ENCODE measurements at places on chromosomes 11 and 22.

DNA sequence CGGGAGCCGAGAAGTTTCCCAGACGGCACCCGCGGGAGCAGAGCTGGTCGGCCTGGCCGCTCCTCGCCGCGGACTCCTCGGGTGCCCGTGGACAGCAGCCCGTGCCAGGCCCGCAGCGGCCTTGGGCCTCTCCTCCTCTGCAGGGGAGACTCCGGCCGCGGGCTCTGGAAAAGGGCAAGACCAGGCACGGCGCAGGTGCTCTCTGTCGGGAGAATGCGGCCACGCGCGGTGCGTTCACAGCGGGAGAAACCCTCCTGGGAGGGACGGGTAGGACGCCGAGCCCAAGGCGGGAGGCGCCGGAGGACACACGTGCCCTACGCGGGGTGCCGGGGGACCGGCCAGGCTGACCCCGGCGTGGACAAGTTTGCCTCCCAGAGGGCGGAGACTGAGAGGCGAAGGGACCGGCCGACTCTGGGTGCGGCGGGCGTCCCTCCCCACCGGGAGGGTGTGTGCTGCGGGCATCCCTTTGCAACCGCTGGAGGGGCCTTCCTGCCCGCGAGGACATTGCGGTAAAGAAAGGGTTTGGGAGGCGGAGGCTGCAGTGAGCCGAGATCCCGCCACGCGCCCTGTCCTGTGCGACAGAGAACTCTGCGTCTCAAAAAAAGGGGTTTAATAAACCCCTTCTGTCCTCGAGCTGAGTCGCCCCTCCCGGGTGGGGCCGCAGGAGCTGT lies 2.3 kb downstream of the IFITM1 start:
- peak overlapping the region; percentile 89 for H3K4me3 ChIP-seq
- H3K27ac ChIP-seq, result peak overlapping the region; percentile 98
- H3K27me3 ChIP-seq, result no peaks in the 10 kb centered on the region
- H3K4me1 ChIP-seq, result peaks cover 62% of the 10 kb centered on the region
- peaks cover 48% of the 10 kb centered on the region for H3K36me3 ChIP-seq

- peaks cover 6% of the 10 kb centered on the region for H3K4me1 ChIP-seq
- H3K4me3 ChIP-seq, result no peak overlapping the region
- peaks cover 2% of the 10 kb centered on the region for H3K36me3 ChIP-seq
- peak overlapping the region; percentile 25 for H3K27ac ChIP-seq
- H3K27me3 ChIP-seq, result no peaks in the 10 kb centered on the region
Observed at GRCh38 chr22:44091021-44091721, 67.1 kb downstream of the PARVB start.

DNA sequence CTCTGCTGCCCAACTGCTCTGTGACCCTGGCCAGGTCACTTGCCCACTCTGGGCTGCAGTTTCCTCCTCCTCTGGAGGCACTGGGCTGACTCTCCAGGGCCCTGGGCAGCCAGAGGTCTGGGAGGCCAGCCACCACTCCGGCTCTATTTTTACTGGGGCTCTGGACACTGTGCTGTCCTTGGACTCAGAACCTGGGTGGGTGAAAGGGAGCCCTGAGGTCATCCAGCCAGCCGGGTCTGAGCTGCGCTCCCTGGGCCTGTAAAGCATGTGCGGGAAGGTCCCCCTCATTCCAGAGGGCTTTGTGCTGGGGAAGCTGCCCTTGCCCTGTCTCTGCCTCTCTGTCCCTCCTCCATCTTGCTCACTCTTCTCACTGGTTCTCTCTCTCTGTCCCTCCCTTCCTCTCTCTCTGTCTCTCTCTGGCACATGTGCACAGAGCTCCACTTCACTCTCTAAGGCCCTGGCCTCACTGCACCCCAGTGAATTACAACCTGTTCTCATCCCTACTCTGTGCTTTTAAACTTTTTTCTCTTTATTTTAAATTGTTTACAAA lies 24.6 kb downstream of the MB start:
- no peaks in the 10 kb centered on the region for H3K36me3 ChIP-seq
- H3K4me1 ChIP-seq, result no peaks in the 10 kb centered on the region
- no peak overlapping the region for H3K4me3 ChIP-seq

GRCh38 chr22:48520884-48521588 lies 1306.6 kb downstream of the BRD1 start:
- no peak overlapping the region for H3K27ac ChIP-seq
- no peaks in the 10 kb centered on the region for H3K36me3 ChIP-seq
- no peak overlapping the region for H3K4me3 ChIP-seq
- H3K4me1 ChIP-seq, result no peaks in the 10 kb centered on the region
- H3K27me3 ChIP-seq, result peaks cover 26% of the 10 kb centered on the region

DNA sequence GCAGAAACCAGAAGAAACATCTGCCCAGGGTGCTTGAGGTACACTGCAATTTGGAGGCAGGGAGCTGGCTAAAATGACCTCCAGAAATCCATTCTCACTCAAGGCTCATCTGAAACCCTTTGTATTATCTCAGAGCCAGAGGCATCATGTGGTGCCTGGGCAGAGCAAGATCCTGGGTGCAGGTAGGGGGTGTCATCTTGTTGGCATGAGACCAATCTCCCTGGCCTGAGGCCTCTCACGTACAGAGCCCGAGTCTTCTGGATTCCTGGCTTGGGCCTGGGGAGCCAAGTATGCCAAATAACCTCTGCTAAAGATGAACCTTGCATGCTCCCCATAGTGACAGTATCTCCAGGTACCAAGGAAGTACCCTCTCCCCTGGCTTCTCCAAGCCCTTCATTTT lies 2.4 kb downstream of the LMO1 start:
- DNase-seq, result no peak
- no peak overlapping the region for H3K4me3 ChIP-seq
- peaks cover 13% of the 10 kb centered on the region for H3K4me1 ChIP-seq

DNA sequence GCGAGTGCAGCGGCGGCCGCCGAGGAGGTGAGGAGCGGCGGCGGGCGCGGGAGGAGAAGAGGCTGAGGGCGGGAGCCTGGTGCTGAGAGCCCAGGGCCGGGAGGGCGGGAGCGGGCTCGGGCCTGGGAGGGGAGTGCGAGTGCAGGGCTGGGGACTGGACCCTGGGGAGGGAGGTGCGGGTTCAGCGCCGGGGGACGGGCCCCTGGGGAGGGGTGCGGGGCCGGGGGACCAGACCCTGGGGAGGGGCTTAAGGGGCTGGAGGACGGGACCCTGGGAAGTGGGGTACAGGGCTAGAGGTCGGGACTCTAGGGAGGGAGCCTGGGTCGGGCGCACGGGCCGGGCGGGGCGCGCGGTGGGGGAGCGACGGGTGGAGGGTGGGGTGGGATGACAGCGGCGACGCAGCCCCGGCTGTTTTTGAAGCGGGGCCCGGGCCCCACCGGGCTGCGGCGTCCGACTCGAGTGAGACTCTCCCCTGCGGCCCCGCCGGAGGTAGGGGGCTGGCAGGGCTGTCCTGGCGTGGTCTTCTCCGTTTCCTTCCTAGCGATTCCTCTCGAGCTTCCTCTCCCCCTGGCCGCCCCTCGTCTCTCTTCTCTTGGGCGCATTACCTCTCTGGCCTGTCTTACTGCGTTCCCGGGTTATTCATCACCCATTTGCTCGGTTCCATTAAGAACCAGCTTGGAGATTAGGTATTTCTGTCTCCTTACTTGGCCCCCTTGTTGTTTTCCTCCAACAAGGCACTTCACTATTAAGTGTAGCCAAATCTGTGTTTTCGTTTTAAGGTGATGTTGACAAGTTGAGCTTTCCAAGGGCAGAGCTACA lies 754 bp downstream of the NUP50 start:
- H3K4me3 ChIP-seq, result peak overlapping the region; percentile 92
- peaks cover 45% of the 10 kb centered on the region for H3K4me1 ChIP-seq
- peak overlapping the region; percentile 92 for H3K27ac ChIP-seq
- no peak for DNase-seq
- peaks cover 38% of the 10 kb centered on the region for H3K36me3 ChIP-seq

GRCh38 chr22:25702040-25702439 lies 39.9 kb upstream of the MYO18B start:
- H3K4me1 ChIP-seq, result no peaks in the 10 kb centered on the region
- H3K27ac ChIP-seq, result no peak overlapping the region
- no peak overlapping the region for H3K4me3 ChIP-seq
- no peak for DNase-seq

DNA sequence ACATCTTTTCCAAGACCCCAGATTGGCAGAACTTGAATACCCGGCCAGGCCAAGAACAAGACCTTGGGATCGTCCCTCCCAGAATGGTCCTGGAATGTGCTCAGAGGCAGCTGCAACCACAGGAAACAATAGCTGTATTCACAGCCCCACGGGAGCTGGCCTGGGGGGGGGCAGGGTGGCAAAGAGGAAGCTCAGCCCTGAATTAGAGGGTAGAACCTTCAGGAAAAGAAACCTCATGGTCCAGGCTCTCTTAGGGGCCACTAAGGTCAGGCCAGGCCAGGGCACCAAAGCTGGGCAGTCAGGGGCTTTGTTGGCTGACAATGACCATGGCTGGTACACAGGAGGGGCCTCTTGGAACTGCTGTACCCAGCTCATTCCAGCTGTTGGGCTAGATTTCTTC lies 17.3 kb downstream of the RPL27A start:
- H3K4me1 ChIP-seq, result peaks cover 4% of the 10 kb centered on the region
- DNase-seq, result no peak
- no peak overlapping the region for H3K27ac ChIP-seq
- H3K4me3 ChIP-seq, result no peak overlapping the region
- H3K36me3 ChIP-seq, result no peaks in the 10 kb centered on the region

DNA sequence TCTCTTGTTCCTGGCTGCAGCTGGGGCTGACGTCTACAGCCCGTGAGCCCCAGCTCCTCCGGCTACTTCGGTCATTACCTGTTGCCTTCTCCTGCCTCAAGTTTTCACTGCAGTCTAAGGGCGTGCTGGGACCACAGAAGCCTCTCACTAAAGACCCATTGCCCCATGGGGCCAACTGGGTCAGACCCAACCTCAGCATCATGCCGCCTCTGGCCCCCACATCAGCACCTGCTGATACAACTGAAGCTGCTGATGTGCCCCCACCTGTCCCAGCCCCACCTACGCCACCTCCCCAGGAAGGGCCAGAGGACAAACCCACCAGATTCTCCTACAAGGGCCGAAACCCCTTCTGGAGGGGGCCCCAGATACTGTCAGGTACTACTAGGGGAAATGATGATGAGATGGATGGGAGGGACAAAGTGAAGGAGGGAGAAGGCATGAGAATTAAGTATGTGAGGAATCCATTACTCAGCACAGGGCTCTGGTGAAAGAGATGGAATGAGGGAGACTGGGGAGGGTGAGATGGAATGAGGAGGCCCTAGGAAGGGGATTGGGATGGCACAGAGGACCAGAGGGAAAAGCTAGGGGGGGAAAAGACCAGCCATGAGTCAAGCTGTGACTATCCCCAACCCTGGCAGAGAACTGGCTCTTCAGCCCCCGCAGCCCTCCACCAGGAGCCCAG lies 5.1 kb downstream of the C11orf42 start:
- no peak overlapping the region for H3K4me3 ChIP-seq
- peaks cover 6% of the 10 kb centered on the region for H3K4me1 ChIP-seq
- H3K27ac ChIP-seq, result no peak overlapping the region
- no peak for DNase-seq
- peaks cover 17% of the 10 kb centered on the region for H3K36me3 ChIP-seq
- H3K27me3 ChIP-seq, result no peaks in the 10 kb centered on the region

DNA sequence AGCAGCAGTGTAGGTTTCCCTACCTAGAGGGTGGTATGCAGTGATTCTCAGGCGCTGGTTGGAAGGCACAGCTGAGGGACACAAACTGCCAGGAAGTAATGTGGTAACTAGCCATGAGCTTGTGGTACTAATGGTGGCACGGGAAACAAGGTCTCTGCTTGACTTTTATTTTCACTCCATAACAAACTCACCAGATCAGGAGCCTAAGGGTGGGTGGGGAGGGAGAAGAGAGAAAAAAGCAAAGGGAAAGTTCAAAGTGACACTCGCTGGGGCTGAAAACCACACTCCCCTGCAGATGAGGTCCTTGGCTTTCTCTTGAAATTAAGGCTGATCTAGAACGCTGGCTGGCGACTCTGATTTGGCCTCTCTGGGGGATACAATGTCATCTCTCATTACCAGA lies 22.0 kb downstream of the TRAF6 start:
- H3K27me3 ChIP-seq, result no peaks in the 10 kb centered on the region
- DNase-seq, result no peak
- H3K4me3 ChIP-seq, result peak overlapping the region; percentile 41
- peak overlapping the region; percentile 73 for H3K27ac ChIP-seq

GRCh38 chr11:65958774-65959420 lies 2.6 kb upstream of the SART1 start:
- H3K4me3 ChIP-seq, result no peak overlapping the region
- H3K36me3 ChIP-seq, result peaks cover 10% of the 10 kb centered on the region
- no peak for DNase-seq
- H3K27me3 ChIP-seq, result no peaks in the 10 kb centered on the region

- peaks cover 32% of the 10 kb centered on the region for H3K27me3 ChIP-seq
- no peaks in the 10 kb centered on the region for H3K4me1 ChIP-seq
Observed at GRCh38 chr11:120314861-120315260, 10.2 kb upstream of the TLCD5 start.

GRCh38 chr11:14029971-14030920 lies 67.7 kb downstream of the SPON1 start:
- no peak overlapping the region for H3K27ac ChIP-seq
- H3K4me1 ChIP-seq, result no peaks in the 10 kb centered on the region
- H3K36me3 ChIP-seq, result peaks cover 6% of the 10 kb centered on the region
- no peak overlapping the region for H3K4me3 ChIP-seq
- no peak for DNase-seq

- H3K4me3 ChIP-seq, result no peak overlapping the region
- H3K36me3 ChIP-seq, result no peaks in the 10 kb centered on the region
- no peak for DNase-seq
Observed at GRCh38 chr11:100940111-100940510, 189.5 kb downstream of the PGR start.

GRCh38 chr22:24060375-24060788 lies 49.3 kb downstream of the CABIN1 start:
- peaks cover 22% of the 10 kb centered on the region for H3K4me1 ChIP-seq
- DNase-seq, result no peak
- H3K27ac ChIP-seq, result peak overlapping the region; percentile 60

GRCh38 chr11:62600367-62601121 lies 1.1 kb downstream of the MTA2 start:
- H3K36me3 ChIP-seq, result peaks cover 53% of the 10 kb centered on the region
- H3K27ac ChIP-seq, result peak overlapping the region; percentile 89
- no peaks in the 10 kb centered on the region for H3K27me3 ChIP-seq
- peak overlapping the region; percentile 84 for H3K4me3 ChIP-seq
- H3K4me1 ChIP-seq, result peaks cover 60% of the 10 kb centered on the region

DNA sequence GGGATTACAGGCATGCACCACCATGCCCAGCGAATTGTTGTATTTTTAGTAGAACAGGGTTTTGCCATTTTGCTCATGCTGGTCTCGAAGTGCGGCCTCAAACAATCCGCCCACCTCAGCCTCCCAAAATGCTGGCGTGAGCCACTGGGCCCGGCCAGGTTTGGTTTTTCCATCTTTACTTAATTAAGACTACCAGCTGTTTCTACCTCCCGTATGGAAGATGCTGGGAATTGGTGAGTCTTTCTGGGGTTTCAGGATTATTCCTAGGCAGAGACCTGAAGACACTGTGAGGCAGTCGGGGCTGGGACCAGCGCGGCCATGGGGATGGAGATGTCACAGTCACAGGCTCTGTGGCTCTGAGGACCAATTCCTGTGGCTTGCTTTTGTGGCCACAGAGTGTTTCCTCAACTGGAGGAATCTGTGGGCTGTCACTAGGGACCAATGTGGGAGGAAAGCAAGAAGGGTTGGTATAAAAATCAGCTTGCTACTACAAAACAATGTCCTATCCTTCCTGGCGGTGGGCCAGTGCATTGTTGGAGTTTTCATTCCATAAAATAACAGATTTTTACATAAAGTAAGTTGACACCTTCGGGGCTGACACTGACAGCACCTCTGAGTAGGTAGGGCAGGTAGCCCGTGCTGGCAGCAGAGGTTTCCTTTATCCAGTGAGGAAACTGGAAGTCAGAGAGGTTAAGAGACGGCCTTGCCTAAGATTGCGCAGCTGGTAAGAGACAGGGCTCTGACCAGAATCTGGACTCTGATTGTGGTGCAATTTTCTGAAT lies 8.4 kb upstream of the FTH1 start:
- H3K36me3 ChIP-seq, result peaks cover 4% of the 10 kb centered on the region
- peaks cover 9% of the 10 kb centered on the region for H3K4me1 ChIP-seq
- DNase-seq, result no peak
- peak overlapping the region; percentile 3 for H3K27ac ChIP-seq
- no peaks in the 10 kb centered on the region for H3K27me3 ChIP-seq
